ENCODE measurements at places on chromosomes 3 and 15. TPM values are rescaled to one million over a fixed set of nuclear protein-coding genes. Genes with fewer than 3 reads are reported as not detected.

SCG5 gene
- 16.3 TPM for polyA plus RNA-seq

RBPMS2 gene
- 13.5 TPM for polyA plus RNA-seq

TPM1 gene
- polyA plus RNA-seq, result 454 TPM

GRCh38 chr3:88957711-88958439 lies 149.5 kb upstream of the EPHA3 start:
- DNase-seq, result no peak

DNA sequence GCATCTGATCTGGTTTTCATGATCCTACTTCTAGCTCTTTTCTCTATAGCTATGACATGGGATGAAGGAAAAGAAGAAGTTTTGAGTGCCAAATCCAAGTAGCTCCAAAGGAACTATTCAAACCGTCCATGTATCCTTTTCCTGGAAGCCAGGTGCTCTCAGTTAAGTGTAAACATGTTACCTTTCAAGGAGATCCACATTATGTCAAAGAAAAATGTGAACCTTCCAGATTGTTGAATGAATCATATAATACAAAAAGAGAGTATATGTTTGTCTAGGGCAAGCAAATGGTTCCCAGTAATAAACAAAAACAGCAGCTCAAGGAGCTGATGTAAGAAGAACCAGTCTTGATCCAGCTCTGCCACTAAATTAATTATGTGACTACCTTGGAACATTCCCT lies 534.9 kb downstream of the MAGI1 start:
- no peak for DNase-seq

DNA sequence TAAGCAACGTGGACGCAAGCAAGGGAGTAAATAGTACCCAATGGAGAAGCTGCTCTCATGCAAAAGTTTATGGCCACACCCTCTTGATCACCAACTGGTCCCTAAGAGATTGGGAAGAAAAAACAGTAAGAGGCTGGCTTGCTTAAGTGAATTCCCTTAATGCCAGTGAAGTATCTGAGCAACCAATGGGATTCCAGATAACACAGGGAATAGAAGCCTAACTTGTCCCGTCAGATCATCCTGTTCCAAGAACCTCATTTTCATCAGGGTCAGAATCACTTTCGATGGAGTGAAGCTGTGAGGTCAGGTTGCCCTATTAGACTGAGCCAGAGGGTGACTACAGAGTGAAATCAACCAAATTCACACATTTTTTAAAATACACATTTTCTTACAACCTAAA lies 104.3 kb downstream of the CD47 start:
- DNase-seq, result no peak

GRCh38 chr3:8875836-8876235 lies 87.4 kb downstream of the RAD18 start:
- DNase-seq, result no peak

All from right renal pelvis (tissue), 4 donors.